ENCODE measurements at places on chromosomes 6 and 20.

DNA sequence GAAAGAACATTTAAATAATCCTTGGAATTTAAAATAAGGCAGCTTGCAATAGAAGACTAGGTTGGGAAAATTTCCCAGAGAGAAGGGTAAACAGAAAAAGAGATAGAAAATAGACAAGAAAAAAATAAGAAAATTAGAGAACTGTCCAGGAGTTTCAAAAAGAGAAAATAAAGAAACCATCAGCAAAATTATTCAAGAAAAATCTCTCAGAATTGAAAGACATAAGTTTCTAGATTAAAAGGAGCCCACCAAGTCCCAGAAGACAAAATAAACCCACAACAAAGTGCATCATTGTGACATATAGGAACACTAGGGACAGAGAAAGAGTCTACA is 88.6 kb upstream of the CDYL start:
- no peak for ATAC-seq

- ATAC-seq = no peak
Observed at GRCh38 chr6:11262242-11262641, 29.8 kb upstream of the NEDD9 start.

DNA sequence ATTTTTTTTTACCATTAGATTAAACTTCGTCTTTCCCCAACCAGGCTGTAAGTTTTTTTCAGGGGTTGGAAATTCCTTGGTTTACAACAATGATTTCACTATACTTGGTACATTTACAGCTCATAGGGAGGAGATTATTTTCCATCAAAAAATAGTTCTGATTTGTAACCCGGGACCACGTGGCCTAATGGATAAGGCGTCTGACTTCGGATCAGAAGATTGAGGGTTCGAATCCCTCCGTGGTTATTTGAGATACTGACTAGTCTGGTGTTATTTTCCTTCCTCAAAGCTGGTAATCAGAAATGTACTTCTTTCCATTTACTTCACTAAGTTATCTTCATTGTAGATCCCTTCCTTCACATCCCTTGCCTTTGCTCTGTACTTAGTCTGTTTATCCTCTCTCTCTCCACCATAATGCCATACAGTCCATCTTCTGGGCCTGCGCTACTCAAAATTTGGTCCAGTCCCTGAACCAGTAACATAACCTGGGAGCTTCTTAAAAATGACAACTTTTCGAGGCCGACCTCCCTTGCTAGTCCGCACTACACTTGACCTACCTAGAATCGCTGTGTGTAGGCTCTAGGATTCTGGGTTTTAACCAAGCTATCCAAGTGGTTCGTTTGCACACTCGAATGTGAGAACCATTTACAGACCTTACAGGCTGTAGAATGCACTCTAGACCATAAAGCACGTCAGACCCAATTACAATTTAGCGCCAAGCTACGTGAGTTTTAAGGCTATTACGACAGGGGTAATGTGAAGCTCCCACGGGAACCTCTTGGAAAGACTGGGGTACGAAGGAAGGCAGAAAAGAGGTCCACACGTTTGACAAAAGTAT is 42.1 kb upstream of the BTN3A2 start:
- ATAC-seq = peak; percentile 69

GRCh38 chr6:13384966-13385365 is 56.6 kb upstream of the TBC1D7 start:
- no peak for ATAC-seq

DNA sequence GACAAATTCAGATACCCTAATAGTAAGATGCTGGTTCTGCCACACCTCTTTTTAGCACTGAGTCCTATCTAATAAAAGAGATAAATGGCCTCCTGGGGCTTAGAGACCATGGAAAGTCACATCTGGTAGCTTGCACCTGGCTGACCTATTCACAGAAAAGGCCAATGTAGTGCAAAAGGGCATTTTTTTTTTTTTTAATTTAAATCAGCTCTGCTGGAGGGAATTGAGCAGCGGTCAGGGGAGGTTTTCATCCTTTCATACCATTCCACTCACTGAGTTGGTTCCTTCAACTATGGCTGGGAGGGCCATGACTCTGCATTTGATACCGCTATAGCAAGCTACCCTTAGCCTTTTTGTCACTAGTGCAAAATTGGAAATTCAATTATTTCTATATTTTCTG is 20.1 kb upstream of the HS3ST5 start:
- no peak for ATAC-seq

GRCh38 chr6:50822078-50822476 is 3.4 kb downstream of the TFAP2B start:
- ATAC-seq = no peak

DNA sequence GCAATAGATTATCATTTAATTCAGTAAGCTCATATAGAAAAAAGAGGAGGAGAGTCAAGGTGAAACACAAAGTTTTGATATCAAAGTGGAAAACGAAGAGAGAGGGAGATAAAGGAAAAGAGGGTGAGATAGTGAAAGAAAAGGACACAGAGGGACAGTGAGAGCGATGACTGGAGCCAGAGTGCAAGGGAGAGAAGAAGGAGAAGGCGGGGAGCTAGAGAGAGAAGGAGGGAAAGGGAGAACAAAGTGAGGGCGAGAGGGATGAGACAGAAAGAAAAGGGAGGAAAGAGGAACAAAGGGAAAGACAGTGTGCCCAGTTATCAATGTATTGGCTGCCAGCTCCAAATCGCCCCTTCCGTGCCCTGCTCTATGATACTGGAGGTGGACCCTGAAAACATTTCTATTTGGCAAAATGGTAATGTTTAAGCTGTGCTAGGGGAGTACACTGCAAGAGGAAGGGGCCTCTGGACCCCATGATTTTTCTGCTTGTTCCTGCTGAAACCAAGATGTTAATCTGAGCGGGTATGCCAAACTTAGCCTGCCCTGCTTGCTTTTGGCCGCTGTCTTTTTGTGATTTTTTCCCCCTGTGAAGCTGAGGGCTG is 27.8 kb downstream of the GPX5 start:
- no peak for ATAC-seq

DNA sequence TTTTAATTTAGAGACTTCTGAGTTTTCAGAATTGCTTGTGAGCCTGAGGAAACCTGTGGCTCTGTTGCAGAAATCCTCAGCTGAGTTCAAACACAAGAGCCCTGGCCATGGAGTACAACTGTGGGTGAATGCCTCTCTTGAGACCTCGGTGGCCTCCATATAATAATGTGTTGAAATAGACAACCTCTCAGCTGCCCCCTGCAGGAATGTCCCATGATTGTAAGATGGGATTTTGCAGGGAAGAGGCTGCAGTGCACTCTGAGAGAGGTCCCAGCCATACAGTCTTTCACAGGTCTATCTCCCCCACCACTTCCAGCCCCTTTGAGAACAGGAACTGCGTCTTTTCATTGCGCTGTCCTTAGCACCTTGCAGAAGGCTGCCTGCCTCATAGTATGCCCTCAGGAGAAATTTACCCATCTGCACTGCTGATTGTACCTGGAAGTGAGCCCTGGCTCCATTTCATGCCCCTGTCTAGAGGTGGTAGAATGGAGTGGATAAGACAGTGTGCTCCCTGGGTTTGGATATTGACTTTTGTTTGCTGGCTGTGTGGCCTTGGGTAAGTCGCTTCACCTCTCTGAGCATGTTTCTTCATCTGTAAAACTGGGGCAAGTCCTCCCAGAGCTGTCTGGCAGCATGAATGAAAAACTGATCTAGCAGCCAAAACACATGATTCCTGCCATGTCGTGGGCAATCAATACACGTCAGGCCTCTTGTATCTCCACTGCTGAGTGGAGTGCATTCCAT is 16.8 kb upstream of the CDH22 start:
- ATAC-seq = no peak

- no peak for ATAC-seq
Observed at GRCh38 chr6:8282380-8282779, 153.0 kb downstream of the SLC35B3 start.

- ATAC-seq = no peak
Observed at GRCh38 chr20:8621001-8621400, 447.9 kb upstream of the PLCB4 start.

GRCh38 chr6:104771258-104771832 is 88.4 kb downstream of the HACE1 start:
- peak; percentile 58 for ATAC-seq

DNA sequence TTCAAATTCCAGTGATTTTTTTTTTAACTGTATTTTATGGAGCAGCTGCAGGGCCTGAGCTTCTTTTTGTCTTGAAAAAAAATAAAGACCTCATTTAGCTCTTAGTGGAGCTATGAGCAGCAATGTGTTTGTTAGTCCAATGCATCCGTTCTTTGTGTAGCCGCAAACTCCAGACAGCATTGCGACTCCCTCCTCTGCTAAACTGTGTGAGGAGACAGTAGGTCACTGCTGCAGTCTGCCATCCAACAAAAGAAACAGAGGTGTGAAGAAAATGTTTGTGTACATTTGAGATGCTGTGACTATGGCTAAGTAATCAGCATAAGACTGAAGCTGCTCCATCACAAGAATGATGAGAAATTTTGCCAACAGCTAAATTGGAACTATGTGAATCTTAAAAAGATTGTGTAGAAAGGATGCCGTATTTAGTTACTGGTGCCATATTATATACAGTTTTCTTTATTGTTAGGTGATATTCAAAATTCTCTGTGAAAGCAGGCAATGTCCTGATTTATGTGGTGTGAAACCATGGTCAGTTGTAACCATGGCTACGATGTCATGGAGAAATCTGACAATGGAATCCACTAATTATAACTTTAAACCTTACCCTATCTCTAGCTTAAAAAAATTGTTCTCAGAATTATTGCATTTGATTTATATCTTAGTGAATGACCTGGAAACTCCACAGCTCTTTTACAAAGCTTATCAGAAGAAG is 428.8 kb upstream of the EPHA7 start:
- no peak for ATAC-seq

DNA sequence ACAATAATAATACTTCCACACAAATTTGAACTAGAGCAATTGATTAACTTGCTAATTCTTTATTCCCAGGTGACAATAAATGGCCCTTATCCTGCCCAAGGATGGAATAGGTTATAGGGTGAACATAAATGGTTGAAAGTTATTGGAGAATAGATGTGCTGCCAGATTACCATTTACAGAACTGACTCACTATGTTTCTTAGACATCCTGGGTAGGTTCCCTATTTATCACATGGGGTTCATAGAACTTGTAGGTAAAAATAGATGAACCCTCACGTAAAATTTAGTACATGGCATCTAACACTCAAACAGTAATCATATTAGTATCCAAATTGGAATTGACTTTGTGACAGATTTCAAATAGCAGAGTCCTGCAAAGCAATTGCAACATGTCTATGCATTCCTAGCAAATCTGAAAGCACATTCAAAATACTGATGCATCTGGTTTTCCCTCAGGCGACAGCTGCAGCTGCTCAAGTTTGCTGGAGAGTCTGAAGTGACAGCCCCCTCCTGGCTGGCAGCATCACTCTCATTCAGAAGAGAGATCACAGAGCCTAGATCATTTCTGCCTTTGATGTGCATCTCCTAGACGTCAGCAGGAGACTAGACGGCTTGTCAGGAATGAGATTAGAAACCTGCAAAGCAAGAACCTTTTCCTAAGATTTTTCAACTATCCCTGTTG is 80.2 kb upstream of the RNF217 start:
- no peak for ATAC-seq

DNA sequence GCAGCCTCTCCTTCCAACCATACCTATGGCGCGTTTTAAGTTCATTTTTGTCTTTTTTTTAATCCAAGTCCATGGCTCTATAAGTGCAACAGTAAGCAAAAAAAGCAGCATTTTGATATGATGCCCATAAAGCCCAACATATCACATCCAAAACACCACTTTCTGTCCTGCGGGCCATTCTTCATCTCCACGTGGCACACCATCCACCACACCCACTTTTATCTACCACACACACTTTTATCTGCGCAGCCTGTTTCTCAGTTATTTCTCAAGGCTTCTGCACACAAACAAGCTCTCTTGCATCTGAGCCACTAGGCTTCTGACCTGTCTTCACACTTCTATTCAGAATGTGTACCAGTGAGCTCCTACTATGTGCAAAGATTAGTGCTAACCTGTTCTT is 5.3 kb downstream of the GCLC start:
- ATAC-seq = no peak

GRCh38 chr6:150229436-150230163 is 86.8 kb downstream of the PPP1R14C start:
- no peak for ATAC-seq

GRCh38 chr6:142339968-142340658 is 38.3 kb downstream of the ADGRG6 start:
- ATAC-seq = no peak

DNA sequence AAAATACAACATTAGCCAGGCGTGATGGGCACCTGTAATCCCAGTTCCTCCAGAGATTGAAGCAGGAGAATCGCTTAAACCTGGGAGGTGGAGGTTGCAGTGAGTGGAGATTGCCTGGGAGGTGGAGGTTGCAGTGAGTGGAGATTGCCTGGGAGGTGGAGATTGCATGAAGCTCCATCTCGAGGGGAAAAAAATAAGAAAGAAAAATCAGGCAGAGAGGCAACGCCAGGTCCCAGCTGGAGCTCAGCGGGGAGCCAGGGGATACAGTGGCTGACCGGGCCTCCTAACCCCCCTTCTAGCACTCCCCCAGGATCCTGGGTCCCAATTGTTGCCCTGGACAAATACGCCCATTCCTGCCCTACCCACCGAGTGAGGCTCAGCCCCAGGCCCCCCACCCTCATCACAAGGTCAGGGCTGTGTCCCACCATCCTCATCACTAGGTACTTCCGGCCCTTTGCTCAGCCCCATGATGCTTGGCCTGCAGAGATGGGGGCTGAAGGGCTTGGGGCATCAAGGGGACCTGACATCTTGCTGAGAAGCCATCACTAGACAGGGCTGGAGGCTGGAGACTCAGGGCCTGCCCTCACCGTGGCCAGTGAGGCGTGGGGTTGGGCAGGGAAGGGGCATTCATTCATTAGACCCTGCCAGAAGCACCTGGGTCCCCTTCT is 1.9 kb downstream of the OGFR start:
- ATAC-seq = no peak

- peak; percentile 68 for ATAC-seq
Observed at GRCh38 chr20:45993197-45993951, 15.3 kb upstream of the MMP9 start.

DNA sequence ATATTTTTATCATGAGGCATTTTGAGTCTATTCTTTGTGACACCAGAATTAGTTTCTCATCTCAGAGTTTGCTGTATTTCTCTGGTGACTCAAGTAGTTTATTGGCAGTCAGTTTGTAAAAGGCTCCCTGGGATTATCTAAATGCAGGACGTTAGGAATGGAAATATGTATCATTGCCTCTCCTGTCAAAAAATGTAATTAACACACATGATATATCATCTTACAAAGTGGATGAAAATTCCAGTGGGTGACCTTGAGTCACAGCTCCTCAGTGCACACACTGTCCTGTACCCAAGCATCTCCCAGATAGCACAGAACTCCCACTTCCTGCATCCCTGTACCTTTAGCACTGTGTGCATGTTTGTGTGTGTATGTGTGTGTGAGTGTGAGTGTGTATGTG is 258.6 kb downstream of the LAMA2 start:
- ATAC-seq = no peak

DNA sequence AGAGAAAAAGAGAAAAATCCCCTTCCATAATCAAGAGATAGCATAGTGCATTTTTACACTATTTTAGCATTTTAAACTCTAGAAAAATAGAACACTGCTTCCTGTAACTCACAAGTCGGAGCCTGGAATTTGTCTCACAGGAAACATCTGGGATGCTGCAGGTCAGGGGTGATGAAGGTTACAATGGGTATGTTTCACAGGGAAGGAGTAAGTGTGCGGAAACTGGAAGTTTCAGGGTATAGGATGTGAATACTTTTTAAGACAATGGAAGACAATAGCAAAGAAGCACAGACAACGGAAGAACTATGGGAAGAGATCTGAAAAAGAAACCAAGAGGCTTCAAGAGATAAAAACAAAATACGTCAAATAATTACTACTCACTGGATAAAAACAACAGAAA is 361.0 kb upstream of the MARCKS start:
- ATAC-seq = no peak

Measured in activated CD4-positive, CD25-positive, alpha-beta regulatory T cell treated with anti-CD3 and anti-CD28 coated beads, Interleukin-2, amount 50 U/mL, for 24 hours (primary cell).